Activated CD8-positive, alpha-beta memory T cell treated with anti-CD3 and anti-CD28 coated beads, Interleukin-2, amount 50 U/mL, for 4 hours (primary cell): ENCODE measurements at places on chromosomes 13 and 19.

DNA sequence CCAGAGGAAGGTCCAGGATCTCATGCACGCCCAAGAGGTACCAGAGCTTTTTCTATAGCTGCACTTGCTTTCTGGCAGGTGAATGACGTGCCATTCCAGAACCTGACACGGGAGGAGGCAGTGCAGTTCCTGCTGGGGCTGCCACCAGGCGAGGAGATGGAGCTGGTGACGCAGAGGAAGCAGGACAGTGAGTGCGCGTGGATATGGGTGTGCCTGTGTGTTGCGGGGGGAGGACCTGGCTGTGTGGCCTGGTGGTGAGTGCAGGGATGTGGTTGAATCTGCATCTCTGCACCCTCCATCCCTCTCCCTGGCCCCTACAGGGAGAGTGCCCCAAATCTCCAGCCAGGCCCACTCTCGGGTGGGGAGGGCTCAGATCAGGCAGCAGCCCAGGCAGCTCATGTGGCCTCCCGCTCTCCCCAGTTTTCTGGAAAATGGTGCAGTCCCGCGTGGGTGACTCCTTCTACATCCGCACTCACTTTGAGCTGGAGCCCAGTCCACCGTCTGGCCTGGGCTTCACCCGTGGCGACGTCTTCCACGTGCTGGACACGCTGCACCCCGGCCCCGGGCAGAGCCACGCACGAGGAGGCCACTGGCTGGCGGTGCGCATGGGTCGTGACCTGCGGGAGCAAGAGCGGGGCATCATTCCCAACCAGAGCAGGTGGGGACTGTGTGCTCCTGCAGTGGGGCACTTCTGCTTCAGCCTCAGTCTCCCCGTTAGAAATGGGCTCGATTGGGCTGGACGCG is 22.8 kb downstream of the APBA3 start:
- DNase-seq, result no peak

- DNase-seq, result no peak
These were observed 60.2 kb upstream of the TNFRSF19 start for GRCh38 chr13:23509781-23510543.

GRCh38 chr13:97422118-97423054 is 11.6 kb upstream of the RAP2A start:
- no peak for DNase-seq

- no peak for DNase-seq
These were observed 120.9 kb upstream of the TSC22D1 start for GRCh38 chr13:44697058-44697457.

GRCh38 chr13:81393721-81394120 is 1052.8 kb upstream of the SPRY2 start:
- no peak for DNase-seq

DNA sequence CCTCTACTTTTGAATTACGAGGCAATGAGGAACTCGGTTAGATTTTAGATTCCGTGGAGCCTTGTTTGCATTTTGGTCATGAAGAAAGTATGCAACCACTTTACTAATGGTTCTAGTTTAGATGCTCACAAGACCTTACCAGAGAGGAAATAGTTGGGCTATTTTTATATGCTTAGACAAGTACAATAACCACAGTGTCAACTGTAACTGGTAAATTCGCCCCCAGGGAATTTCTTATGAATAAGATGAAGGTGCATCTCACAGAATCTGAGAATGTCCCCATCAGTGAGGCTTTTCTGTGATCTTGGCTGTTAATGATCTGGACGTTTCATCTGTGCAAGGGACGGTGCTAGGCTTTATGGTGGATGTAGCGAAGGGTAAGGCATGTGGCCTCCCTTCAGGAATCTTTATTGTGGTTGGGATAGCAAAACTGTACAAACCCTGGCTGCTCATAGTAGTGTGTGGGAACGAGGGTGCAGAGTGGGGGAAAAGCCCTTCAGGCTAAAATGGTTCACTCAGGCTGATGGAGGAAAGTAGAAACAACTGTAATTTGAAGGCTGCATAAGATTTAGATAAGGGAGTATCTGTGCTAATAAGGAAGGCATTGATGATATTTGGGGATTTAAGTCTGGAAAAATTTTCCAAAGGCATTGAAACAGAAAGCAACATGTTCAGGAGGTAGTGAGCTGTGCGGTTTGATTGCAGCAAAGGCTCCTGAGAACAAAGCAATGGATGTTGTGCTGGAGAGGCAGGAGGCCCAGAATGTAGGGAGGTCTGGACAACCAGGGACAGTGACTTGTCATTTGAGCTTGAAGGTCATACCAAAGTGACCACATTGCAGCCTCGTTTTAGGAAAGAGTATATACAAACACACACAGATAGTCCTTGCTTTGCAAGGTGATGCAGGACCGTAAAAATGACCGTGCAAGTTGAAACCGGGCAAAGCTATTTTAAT is 28.4 kb downstream of the UBAC2 start:
- DNase-seq, result no peak

DNA sequence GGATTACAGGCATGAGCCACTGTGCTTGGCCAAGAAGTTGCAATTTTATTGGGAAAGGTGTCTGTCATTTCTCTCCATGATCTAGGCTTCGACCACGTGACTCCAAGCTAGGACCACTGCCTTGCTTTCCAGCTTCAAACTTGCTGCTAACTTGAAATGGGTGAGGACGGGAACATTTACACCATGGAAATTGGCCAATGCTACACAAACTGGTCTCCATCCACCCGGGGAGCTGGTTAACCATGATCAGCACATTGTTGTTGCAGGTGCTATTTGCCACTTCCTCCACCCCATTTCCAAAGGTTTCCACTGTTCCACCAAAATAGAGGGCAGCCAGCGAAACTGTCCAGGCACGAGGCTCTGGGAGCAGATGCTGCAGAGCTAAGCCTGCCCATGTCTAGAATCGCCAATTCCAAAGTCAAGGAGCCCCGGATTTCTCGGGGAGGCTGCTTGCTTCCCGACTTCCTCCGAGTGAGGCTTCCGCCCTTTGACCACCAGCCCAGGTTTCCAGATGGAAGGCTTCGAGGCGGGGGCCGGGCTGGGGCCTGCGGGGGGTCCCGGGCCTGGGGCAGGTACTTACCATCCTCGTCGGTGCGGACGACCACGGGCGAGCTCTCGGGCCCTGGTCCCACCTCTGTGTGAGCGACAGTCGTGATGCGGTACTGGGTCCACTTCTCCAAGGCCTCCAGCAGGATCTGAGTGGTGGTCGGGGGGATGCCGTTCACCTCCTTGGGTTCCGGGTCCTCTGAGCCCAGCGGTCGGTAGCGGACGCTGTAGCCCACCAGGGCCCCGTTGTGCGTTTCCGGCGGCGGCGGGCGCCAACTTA is 109.7 kb downstream of the PTPRS start:
- DNase-seq, result no peak
